ENCODE measurements at places on chromosomes 7 and 10. TPM values are rescaled to one million over a fixed set of nuclear protein-coding genes. Genes with fewer than 3 reads are reported as not detected.

The AGK gene
- 27.1 TPM for total RNA-seq

GRCh38 chr7:55365205-55365674 is at the start of gene LANCL2:
TSS of gene LANCL2 (plus strand) at chr7:55365337. CDS start at chr7:55366026, 689 bp downstream.
- DNase-seq, result no peak

The ZNF32 gene
- total RNA-seq, result 21.0 TPM

- DNase-seq, result no peak
Measured at GRCh38 chr10:9342885-9343570, 1288.5 kb downstream of the GATA3 start.

GRCh38 chr10:126186766-126187165 is 201.5 kb downstream of the ADAM12 start:
- DNase-seq, result no peak

The CTAGE15 gene
- total RNA-seq, result 0.13 TPM

GRCh38 chr7:22627136-22627535 is 99.9 kb upstream of the IL6 start:
- no peak for DNase-seq

DNA sequence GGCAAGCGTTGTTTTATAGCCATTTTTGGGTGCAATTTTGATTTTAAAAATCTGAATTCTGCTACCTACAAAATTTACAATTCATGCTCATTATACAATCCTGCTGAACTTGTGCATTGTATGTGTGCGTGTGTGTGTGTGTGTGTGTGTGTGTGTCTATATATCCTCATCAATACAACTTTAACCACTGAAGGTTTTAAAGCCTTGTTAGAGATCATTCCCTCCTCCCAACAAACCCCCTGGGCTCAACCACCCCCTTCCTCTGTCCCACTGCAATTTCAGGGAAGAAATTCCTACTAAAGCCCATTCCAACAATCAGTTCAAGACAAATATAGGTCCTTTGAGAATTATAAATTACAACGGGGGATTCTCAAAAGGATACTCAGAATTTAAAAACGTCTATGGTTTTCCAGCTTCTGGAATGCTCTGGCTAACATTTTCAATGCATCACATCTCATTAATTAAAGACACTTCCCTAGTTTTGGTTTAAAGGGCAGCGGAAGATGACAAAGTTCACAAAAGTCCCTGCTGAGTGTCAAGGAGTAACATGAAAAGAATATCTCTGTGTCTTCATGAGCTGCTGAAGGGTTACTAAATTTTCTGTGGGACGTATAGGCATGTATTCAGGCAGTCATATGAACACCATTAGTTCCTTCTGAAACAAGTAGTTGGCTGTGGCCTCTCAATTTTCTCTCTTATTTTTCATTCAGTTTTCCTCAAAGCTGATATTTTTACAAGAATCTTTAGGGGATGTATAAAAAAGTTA is 889 bp upstream of the SEMA3A start:
- DNase-seq, result no peak

DNA sequence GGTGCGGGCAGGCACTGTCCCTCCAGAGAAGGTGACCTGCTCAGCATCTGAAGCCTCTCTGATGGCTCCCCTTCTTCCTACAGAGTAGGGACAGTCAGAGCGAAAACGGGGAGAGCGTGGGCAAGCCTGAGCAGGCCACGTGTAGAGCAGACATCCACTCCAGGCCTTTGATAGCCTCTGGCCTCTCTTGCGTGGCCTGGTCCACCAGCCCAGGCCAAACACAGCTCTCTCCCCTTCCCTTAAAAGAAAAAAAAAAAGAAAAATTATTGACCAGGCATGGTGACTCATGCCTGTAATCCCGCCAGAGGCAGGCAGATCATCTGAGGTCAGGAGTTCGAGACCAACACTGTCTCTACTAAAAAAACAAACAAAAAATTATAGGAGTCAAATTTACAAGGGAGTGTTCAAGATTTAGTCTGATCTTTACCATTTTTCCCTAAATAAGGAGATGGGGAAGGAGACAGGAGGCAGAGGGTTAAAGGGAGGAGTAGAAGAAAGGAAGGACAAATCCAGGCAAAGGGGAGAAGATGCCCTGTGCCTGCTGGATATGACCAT is 84.8 kb downstream of the PLXNA4 start:
- DNase-seq, result no peak

The SH2B2 gene
- total RNA-seq, result 0.86 TPM

The DLX6 gene
- total RNA-seq, result not detected

Data from pulmonary artery endothelial cell (primary cell).